ENCODE measurements at places on chromosomes 12 and 14.

DNA sequence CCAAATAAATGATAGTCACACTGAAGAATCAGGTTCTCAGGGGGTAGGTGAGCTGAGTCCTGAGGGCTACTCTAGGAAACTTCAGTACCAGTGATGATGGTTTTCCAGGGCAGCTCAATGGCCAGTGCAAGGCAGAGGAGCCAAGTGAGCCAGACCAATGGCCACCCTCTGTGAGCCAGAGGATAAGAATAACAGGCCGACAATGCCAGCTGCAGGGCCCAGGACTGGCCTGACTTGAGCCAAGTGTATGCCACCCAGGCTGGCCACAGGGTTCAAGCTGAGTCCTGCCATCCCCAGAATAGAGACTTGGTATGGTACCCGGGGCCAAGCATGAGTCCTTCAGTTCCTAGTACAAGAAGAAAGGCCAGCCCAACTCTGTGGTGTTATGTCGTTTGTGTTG lies 355.5 kb downstream of the DPF3 start:
- peaks cover 10% of the 10 kb centered on the region for H3K27me3 ChIP-seq
- no peak overlapping the region for H3K27ac ChIP-seq
- peaks cover 35% of the 10 kb centered on the region for H3K4me1 ChIP-seq
- no peak overlapping the region for H3K4me3 ChIP-seq
- no peak for DNase-seq

GRCh38 chr14:92534932-92535643 lies 21.5 kb downstream of the RIN3 start:
- H3K36me3 ChIP-seq = peaks cover 9% of the 10 kb centered on the region
- H3K27ac ChIP-seq = peak overlapping the region; percentile 98
- H3K27me3 ChIP-seq = no peaks in the 10 kb centered on the region
- peaks cover 64% of the 10 kb centered on the region for H3K4me1 ChIP-seq

DNA sequence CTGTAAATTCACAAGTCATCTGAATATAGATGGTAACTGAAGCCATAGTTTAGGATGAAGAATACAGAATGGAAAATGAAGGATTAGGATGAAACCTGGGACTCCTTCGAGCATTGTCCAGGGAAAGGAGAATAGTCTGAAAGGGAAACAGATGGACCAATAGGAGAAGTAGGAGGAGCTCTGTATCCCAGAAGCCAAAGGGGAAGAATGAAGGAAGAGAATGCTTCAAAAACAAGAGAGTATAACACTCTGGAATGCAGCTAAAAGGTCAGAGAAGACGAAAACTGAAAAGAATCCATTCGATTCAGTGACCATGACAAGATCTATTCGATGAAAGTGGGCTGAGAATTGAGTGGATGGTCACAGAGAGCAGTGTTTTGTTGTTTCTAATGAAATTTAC lies 1.0 kb downstream of the GMFB start:
- H3K27ac ChIP-seq = peak overlapping the region; percentile 85
- H3K36me3 ChIP-seq = peaks cover 23% of the 10 kb centered on the region
- peak overlapping the region; percentile 78 for H3K4me3 ChIP-seq
- peaks cover 60% of the 10 kb centered on the region for H3K4me1 ChIP-seq
- no peak for DNase-seq

DNA sequence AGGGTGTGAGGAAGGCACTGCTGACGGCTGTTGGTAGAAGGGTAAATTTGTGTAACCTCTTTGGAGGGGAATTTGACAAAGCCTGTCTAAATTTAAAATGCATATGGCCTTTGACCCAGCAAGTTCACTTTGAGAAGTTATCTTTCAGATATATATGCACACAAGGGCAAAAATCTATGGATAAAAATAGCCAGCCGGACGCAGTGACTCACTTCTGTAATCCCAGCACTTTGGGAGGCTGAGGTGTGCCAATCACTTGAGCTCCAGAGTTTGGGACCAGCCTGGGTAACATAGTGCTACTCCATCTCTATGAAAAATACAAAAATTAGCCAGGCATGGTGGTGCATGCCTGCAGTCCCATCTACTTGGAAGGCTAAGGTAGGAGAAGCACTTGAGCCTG lies 13.4 kb downstream of the UBC start:
- no peak for DNase-seq
- no peak overlapping the region for H3K27ac ChIP-seq
- H3K4me1 ChIP-seq = peaks cover 16% of the 10 kb centered on the region
- no peak overlapping the region for H3K4me3 ChIP-seq

GRCh38 chr12:111451649-111452129 lies 46.0 kb downstream of the SH2B3 start:
- no peak for DNase-seq
- H3K4me3 ChIP-seq = no peak overlapping the region
- H3K27ac ChIP-seq = peak overlapping the region; percentile 4
- H3K36me3 ChIP-seq = peaks cover 42% of the 10 kb centered on the region
- peaks cover 46% of the 10 kb centered on the region for H3K4me1 ChIP-seq

DNA sequence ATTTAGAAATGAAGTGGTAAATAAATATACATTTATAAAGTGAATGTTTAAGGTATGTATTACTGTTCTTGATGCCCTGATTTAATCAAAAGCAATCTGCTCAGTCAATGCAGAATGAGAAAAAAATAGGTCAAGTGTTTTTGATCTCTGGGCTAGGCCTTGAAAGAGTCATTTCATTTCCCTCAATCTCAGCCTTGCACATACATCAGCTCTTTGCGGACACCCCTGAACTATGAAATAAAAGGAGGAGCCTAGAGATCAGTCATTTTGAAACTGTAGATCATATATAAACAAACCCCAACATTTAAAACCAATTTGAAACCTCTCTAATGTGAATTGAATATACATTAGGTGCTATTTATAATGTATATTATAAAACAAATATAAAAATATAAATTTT lies 42.5 kb downstream of the ATG2B start:
- H3K4me1 ChIP-seq = no peaks in the 10 kb centered on the region
- no peak for DNase-seq
- no peaks in the 10 kb centered on the region for H3K27me3 ChIP-seq
- no peak overlapping the region for H3K4me3 ChIP-seq
- peaks cover 44% of the 10 kb centered on the region for H3K36me3 ChIP-seq

- no peak overlapping the region for H3K4me3 ChIP-seq
- H3K27me3 ChIP-seq = no peaks in the 10 kb centered on the region
- H3K36me3 ChIP-seq = peaks cover 2% of the 10 kb centered on the region
- H3K27ac ChIP-seq = no peak overlapping the region
- no peak for DNase-seq
Observed at GRCh38 chr14:68081489-68081888, 261.9 kb downstream of the RAD51B start.

- DNase-seq = no peak
- peaks cover 49% of the 10 kb centered on the region for H3K4me1 ChIP-seq
- H3K27ac ChIP-seq = no peak overlapping the region
Observed at GRCh38 chr12:116141110-116141832, 136.2 kb downstream of the MED13L start.

DNA sequence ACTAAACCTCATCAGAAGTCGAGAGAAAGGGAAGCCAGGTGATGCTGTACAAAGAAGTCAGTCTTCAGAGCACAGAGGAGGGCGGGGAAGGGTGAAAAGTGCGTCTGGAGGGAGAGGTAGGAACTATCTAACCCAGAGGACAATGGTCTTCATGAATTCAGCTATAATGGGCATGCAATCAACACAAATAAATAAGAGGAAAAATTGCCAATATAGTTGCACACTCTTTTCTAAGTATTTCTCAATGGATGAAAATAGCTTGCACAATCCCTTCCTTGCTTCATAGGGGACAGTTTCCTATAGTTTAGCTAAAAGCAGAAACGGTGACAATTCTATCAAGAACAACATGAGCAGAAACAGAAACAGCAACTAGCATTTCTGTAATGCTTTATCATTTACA lies 931.2 kb downstream of the AACS start:
- no peaks in the 10 kb centered on the region for H3K27me3 ChIP-seq
- H3K4me3 ChIP-seq = no peak overlapping the region
- no peaks in the 10 kb centered on the region for H3K4me1 ChIP-seq

GRCh38 chr12:110543252-110543959 lies 39.7 kb downstream of the PPTC7 start:
- H3K36me3 ChIP-seq = peaks cover 55% of the 10 kb centered on the region
- no peaks in the 10 kb centered on the region for H3K27me3 ChIP-seq
- H3K27ac ChIP-seq = peak overlapping the region; percentile 23
- no peak overlapping the region for H3K4me3 ChIP-seq

DNA sequence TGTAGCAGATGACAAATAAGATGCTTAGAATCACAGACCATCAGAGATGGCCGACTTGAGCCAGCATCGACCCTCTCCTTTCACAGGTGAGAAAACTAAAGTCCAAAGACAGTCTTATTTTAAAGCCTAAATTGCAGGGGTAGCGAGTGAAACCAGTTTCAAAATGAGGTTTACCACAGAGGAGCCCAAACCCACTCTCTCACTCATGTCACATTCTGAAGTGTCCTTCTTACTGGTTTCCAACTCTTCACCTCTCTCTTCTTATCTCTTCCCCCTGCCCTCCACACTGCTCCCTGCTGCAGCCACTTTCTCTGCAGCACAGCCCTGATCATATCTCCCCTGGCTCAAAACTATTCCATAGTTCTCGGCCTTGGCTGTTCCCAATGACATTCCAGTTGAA lies 57.0 kb upstream of the NID2 start:
- H3K36me3 ChIP-seq = peaks cover 2% of the 10 kb centered on the region
- no peaks in the 10 kb centered on the region for H3K27me3 ChIP-seq
- H3K4me3 ChIP-seq = peak overlapping the region; percentile 57

- H3K4me1 ChIP-seq = peaks cover 12% of the 10 kb centered on the region
- no peaks in the 10 kb centered on the region for H3K36me3 ChIP-seq
- no peak overlapping the region for H3K4me3 ChIP-seq
- H3K27ac ChIP-seq = no peak overlapping the region
- no peak for DNase-seq
- peaks cover 26% of the 10 kb centered on the region for H3K27me3 ChIP-seq
Observed at GRCh38 chr14:33788161-33788560, 162.7 kb downstream of the EGLN3 start.

DNA sequence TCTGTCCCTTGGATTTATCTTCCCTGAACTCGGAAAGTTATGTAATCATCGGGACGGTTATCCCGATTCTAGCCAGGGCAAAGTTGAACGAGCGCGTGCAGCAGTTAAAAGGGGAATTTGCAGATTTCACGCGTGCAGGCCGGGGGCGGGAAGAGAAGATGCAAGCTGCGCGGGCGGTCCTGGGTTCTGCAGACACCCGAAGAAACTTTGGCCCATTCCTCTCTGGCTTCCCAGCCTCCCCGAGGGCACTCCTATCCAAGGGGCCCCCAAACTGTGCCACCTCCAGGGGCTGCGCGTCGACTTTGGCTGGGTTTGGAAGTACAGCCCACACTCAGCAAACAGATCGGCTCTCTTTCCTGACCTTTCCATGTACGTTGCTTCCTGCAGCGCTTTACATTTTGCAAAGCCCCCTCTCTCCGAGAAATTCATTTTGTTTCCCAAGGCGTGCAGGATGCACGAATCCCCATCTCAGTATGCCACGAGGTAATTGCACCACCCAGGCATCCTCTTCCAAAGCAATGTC lies 941 bp upstream of the PPP1CC start:
- peaks cover 21% of the 10 kb centered on the region for H3K36me3 ChIP-seq
- peak overlapping the region; percentile 63 for H3K4me3 ChIP-seq
- H3K4me1 ChIP-seq = peaks cover 41% of the 10 kb centered on the region
- DNase-seq = no peak
- peak overlapping the region; percentile 97 for H3K27ac ChIP-seq

DNA sequence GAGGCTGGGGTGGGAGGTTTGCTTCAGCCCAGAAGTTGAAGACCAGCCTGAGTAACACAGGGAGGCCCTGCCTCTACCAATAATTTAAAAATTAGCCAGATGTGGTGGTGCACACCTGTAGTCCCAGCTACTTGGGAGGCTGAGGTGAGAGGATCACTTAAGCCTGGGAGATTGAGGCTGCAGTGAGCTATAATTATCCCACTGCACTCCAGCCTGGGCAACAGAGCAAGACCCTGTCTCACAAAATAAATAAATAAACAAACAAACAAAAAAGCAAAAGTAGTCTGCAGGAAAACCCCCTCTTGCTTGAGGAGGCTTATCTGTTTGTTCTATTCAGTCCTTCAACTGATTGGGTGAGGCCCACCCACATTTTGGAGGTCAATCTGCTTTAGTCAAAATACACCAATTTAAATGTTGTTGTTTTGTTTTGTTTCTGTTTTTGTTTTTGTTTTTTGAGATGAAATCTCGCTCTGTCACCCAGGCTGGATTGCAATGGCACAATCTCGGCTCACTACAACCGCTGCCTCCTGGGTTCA lies 24.9 kb upstream of the TXNRD1 start:
- no peak for DNase-seq
- H3K27ac ChIP-seq = no peak overlapping the region
- no peaks in the 10 kb centered on the region for H3K36me3 ChIP-seq
- no peak overlapping the region for H3K4me3 ChIP-seq

DNA sequence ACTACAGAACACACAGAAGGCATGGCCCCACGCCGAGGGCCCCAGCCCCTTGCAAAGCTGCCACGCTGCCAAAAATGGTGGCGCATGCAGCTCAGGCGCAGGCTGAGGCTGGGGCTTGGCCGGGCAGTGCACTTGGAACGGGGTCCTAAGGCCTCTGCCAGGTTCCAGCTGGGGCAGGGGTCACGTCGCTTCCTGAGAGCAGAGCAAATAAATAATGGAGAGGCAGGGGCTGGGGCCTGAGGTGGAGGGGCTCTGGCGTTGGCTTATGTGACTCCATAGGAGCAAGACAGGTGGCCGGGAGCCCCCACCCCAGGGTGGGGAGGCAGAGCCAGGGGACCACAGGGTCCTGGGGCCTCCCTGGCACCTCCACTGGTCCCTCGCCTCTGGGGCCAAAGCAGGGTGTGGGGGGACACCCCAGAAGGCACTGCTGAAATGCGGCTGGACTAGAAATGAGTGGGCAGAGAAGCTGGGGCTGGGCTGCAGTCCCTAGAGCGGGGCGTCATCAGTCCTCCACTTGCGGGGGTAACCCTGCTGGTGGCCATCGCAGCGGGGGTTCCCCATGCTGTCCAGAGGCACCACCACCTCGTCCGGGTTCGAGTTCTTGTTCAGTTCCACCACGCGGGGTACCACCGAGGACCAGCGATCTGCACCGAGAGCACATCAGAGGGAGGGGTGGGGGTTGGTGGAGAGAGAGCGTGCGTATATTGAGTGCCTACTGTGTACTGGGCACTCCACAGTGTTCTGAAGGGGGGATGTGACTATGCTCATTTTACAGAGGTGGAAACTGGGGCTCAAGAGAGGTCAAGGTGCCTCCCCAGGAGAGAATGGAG lies 49.8 kb downstream of the TRPV4 start:
- peaks cover 43% of the 10 kb centered on the region for H3K27me3 ChIP-seq
- H3K4me3 ChIP-seq = no peak overlapping the region
- no peak overlapping the region for H3K27ac ChIP-seq
- no peak for DNase-seq
- H3K4me1 ChIP-seq = no peaks in the 10 kb centered on the region
- peaks cover 4% of the 10 kb centered on the region for H3K36me3 ChIP-seq

- H3K4me1 ChIP-seq = no peaks in the 10 kb centered on the region
- no peak overlapping the region for H3K27ac ChIP-seq
- peaks cover 87% of the 10 kb centered on the region for H3K27me3 ChIP-seq
- DNase-seq = no peak
- H3K4me3 ChIP-seq = no peak overlapping the region
- no peaks in the 10 kb centered on the region for H3K36me3 ChIP-seq
Observed at GRCh38 chr14:72336311-72336980, 404.2 kb downstream of the RGS6 start.

DNA sequence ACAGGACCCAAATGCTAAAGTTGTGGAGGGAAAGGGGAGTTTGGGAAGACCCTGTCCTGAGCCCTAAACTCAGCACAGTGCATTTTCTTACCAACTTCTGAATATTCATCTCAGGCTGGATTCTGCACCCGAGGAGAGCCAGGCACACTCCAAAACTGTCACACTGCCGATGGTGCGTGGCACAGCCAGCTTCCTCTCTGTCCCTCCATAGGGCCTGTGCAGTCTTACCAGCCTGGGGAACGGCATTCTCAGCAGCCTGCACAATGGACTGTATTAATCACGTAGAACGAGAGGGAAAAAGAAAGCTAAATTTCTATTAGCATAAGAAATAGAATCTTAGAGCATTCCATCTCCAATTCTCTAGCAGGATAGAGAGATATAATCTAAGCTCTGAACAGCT lies 71.3 kb upstream of the GPATCH2L start:
- peaks cover 3% of the 10 kb centered on the region for H3K36me3 ChIP-seq
- H3K27ac ChIP-seq = no peak overlapping the region
- no peak overlapping the region for H3K4me3 ChIP-seq
